ENCODE measurements at places on chromosomes 2 and 18. TPM values are rescaled to one million over a fixed set of nuclear protein-coding genes. Genes with fewer than 3 reads are reported as not detected.

DNA sequence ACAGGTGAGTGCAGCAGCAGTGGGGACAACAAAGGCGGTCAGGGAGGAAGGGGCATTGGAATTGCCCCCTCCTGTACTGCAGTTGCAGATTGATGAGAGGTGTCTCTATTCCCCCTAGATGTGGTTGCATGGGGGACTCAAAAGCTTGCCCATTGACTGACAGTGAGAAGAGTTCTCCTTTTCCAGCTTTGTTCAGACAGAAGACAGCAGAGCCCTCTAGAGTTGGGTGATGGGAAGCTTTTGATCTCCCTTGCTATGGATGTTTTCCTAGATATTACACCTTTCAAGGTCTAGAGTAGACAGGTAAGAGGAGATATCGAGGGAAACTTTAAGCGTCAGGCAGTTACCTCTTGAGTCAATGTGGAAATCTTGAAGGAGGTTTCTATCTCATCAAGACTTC, 2.9 kb downstream of the PROKR1 start:
- DNase-seq: no peak

GRCh38 chr2:37711308-37711731, 39.9 kb upstream of the CDC42EP3 start:
- no peak for DNase-seq

- DNase-seq: no peak
Observed at GRCh38 chr2:9720352-9721093, 89.7 kb upstream of the YWHAQ start.

DNA sequence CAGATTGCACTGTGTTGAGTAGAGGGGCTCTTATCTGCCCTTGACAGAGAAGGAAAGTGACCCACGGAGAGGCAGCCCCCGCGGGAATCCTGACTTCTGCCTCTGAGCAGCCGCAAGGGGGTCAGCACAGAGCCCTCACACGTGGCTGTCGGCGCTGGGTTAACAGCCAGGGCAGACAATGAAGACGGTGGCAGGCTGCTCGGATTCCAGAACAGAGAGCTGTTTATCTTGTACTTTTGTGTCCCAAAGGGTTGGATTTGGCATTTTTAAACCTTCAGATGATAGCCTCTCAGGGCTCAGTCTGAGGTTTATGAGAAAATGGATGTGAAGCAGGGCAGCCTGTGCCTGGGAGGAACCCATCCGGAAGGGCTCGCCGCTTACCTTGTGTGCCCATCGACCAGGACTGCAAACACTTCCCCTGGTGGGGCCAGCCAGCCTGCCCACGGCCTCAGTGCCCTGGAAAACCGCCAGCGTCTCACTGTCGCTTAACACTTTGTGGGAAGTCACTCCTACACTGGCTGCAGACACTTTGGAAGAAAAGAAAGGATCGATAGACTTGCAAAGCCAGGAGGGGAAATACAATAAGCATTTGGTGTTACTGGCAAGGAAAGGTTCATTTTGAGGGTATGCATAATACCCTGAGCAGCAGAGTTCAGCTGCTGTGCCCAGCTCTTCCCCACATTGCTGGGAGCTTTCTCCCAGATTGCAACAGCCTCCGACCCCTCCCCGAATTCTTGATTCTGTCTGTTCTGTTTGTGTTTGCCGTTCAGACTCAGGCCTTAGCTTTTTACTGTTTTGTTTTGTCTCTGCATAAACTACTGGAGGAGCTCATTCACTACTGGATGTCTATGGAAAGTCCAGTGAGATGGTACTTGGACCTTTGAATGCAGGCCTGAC, 325.3 kb upstream of the MYT1L start:
- no peak for DNase-seq

DNA sequence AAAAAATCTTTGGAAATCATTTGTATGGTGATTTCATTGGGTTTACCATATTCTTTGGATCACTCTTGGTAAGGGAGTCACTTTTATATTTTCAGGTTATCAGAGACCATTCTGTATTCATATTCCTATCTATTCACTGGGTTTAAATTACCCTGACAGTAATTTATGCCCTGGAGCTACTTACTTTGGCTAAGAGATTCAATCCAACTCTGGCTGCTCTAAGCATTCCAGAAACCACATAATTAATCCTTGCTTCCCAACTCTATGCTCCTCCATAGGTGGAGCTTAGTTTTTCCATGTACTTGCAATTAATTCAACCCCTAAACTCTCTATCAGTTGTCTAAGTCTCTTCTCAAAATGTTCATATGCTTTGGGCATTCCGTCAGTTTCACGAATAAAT, 336.3 kb downstream of the AGPS start:
- DNase-seq: no peak

The CHST9 gene
- total RNA-seq: 3.8 TPM

The SCYGR7 gene
- total RNA-seq: not detected

The MROH2A gene
- total RNA-seq: 2.3 TPM

The SULT1C2 gene
- 2.4 TPM for total RNA-seq

The EGR4 gene
- total RNA-seq: not detected

The SERPINB2 gene
- total RNA-seq: not detected

The TANC1 gene
- total RNA-seq: 12.7 TPM
